CD4-positive, alpha-beta memory T cell (primary cell): ENCODE measurements at places on chromosomes 1 and 21. TPM values are rescaled to one million over a fixed set of nuclear protein-coding genes. Genes with fewer than 3 reads are reported as not detected.

NBPF9 gene
- 1.8 TPM for polyA plus RNA-seq

DNA sequence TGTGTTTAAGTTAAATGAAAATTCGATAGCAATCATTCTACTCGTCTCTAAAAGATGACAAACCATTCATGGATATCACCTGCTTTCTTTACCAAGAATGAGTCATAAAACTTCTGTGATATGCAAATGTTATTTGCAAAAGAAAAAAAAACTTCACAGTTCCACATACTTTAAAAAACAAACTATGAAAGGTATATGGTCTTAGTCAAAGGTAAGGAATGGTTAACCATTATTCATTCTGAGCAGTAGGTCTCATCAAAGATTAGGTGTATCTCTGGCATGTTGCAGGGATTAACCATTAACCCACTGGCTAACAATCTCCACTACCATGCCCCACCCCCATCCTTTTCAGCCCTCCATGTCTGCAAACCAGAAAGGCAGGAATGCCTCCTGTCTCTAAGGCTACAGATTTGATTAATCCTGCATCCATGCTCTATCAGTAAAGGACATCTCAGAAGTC lies 44.4 kb downstream of the PTPN14 start:
- no peak for DNase-seq
- H3K36me3 ChIP-seq = no peaks in the 10 kb centered on the region
- H3K4me1 ChIP-seq = no peaks in the 10 kb centered on the region
- H3K27ac ChIP-seq = no peak overlapping the region
- no peaks in the 10 kb centered on the region for H3K27me3 ChIP-seq
- H3K4me3 ChIP-seq = no peak overlapping the region

GRCh38 chr1:67429528-67430357 lies 459 bp downstream of the SERBP1 start:
- peak overlapping the region; percentile 87 for H3K4me3 ChIP-seq
- DNase-seq = no peak
- H3K4me1 ChIP-seq = peaks cover 42% of the 10 kb centered on the region
- no peaks in the 10 kb centered on the region for H3K27me3 ChIP-seq
- H3K27ac ChIP-seq = peak overlapping the region; percentile 88
- peaks cover 11% of the 10 kb centered on the region for H3K36me3 ChIP-seq

PAX7 gene
- polyA plus RNA-seq = not detected

- no peak overlapping the region for H3K27ac ChIP-seq
- DNase-seq = no peak
- peaks cover 50% of the 10 kb centered on the region for H3K36me3 ChIP-seq
- no peaks in the 10 kb centered on the region for H3K4me1 ChIP-seq
- no peak overlapping the region for H3K4me3 ChIP-seq
- no peaks in the 10 kb centered on the region for H3K27me3 ChIP-seq
These were observed 18.7 kb downstream of the EXOSC10 start for GRCh38 chr1:11080931-11081330.

DNA sequence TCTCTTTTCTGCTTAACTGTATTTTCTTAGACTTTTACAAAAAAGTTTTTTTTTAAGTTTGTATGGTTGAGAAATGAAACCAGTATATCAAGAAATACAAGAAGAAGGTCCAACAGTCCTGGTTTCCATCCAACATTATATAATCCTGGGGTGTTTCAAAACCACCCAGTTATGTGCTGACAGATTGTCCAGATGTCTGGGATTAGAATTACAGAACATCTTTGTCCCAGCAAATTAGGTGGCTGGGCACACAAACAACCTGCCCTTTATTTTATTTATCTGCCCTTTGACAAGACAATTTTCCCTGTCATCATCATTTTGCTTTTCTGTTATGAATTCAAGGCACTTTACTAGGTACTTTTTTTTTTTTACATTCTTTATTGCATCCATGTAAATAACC lies 622.1 kb downstream of the PLPP3 start:
- DNase-seq = no peak
- H3K27ac ChIP-seq = no peak overlapping the region
- no peaks in the 10 kb centered on the region for H3K27me3 ChIP-seq
- H3K4me1 ChIP-seq = no peaks in the 10 kb centered on the region
- H3K4me3 ChIP-seq = no peak overlapping the region
- H3K36me3 ChIP-seq = no peaks in the 10 kb centered on the region

TBX15 gene
- polyA plus RNA-seq = not detected

DNA sequence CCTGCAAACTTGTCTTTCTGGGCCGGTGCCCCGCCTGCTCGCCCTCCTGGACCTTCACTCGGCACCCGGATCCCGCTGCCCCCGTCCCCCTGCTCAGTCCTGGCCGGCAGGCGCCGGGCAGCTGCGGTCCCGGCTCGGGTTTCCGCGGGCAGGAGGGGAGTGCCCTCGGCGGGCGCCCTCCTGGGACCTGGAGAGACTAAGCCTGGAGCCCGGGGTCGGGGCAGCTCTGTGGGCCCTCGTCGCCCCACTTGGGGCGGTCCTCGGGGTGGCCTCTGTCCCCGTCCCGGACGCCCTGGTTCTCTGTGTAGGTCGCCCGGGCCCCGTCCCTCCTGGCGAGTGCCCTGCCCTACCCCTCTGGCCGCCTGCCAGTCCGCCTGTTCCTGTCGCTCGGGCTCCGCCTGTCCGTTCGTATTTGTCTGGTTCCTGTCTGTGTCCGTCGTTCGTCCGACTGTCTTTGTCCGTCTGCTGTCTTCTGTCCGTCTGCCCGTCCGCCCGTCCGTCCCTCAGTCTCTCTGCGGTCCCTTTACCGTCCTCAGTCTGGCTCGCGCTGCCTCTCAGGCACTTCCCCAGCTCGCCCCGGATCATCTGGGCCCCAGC lies 490 bp downstream of the SERINC2 start:
- no peak for DNase-seq
- H3K27ac ChIP-seq = no peak overlapping the region
- H3K36me3 ChIP-seq = no peaks in the 10 kb centered on the region
- peaks cover 12% of the 10 kb centered on the region for H3K4me1 ChIP-seq
- H3K27me3 ChIP-seq = peaks cover 29% of the 10 kb centered on the region
- H3K4me3 ChIP-seq = no peak overlapping the region

DNA sequence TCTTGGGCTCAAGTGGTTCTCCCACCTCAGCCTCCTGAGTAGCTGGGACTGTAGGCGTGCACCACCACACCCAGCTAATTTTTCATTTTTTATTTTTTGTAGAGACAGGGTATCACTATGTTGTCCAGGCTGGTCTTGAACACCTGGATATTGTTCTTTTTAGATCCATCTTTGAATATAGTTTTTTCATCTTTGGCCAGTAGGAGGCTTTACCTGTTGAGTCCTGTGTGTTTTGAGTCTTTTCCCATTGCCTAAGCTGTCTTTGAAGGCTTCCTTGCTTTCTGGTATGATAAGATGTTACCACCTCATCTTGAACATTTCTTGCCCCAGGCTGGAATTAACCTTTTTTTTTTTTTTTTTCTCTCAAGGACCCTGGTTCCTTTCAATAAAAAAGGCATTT lies 387.8 kb upstream of the RUNX1 start:
- H3K27me3 ChIP-seq = no peaks in the 10 kb centered on the region
- no peaks in the 10 kb centered on the region for H3K36me3 ChIP-seq
- H3K4me1 ChIP-seq = no peaks in the 10 kb centered on the region

TFAP2E gene
- polyA plus RNA-seq = 0.23 TPM

PLA2G2F gene
- not detected for polyA plus RNA-seq

- H3K27me3 ChIP-seq = no peaks in the 10 kb centered on the region
- no peak overlapping the region for H3K27ac ChIP-seq
- H3K36me3 ChIP-seq = no peaks in the 10 kb centered on the region
- DNase-seq = no peak
- H3K4me1 ChIP-seq = no peaks in the 10 kb centered on the region
- no peak overlapping the region for H3K4me3 ChIP-seq
These were observed 88.3 kb upstream of the GADD45A start for GRCh38 chr1:67596674-67597073.

ZNF593 gene
- polyA plus RNA-seq = 32.9 TPM

DNA sequence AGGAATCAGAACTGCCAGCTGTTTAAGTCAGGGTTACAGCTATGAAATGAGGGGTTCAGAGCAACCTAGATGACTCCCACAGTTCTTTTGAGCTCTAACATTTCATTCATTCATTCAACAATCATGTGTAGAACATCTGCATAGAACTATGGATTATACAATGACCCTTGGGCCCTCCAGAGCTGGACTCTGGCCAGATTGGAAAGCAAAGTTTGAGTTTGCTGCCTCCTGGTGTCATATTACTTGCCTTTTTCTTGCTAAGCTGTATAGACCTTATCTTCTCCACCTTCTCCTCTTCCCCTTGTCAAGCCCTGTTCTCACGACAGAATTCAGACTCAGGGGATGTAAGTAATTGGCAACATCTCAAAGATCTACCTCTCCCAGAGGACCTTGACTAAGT lies 4.0 kb downstream of the CASQ2 start:
- H3K4me1 ChIP-seq = no peaks in the 10 kb centered on the region
- no peak overlapping the region for H3K27ac ChIP-seq
- no peaks in the 10 kb centered on the region for H3K27me3 ChIP-seq
- no peaks in the 10 kb centered on the region for H3K36me3 ChIP-seq
- no peak for DNase-seq

DNA sequence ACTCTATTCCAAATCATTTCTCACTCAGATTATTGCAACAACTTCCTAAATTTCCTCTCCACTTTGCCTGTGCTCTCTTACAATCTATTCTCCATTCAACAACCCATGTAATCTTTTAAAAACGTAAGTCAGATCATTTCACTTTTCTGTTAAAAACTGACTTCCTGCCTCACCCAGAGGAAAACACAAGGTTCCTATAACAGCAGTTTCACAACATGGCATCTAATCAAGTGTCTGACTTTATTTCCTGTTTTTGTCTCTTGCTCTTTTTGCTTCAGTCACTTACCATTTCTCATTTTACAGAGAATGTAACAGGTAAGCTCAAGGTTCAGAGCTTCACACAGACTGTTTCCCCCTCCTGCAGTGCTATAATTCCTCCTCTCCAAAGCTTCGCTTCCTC lies 560.7 kb downstream of the LRRIQ3 start:
- no peak for DNase-seq
- H3K27ac ChIP-seq = no peak overlapping the region
- no peak overlapping the region for H3K4me3 ChIP-seq

- no peaks in the 10 kb centered on the region for H3K27me3 ChIP-seq
- no peak for DNase-seq
- no peak overlapping the region for H3K27ac ChIP-seq
- H3K4me3 ChIP-seq = no peak overlapping the region
These were observed 101.8 kb upstream of the OLFM3 start for GRCh38 chr1:102098536-102098935.

- H3K27me3 ChIP-seq = no peaks in the 10 kb centered on the region
- no peaks in the 10 kb centered on the region for H3K36me3 ChIP-seq
- no peak overlapping the region for H3K4me3 ChIP-seq
These were observed 45.8 kb upstream of the NTPCR start for GRCh38 chr1:232904566-232904965.

DNA sequence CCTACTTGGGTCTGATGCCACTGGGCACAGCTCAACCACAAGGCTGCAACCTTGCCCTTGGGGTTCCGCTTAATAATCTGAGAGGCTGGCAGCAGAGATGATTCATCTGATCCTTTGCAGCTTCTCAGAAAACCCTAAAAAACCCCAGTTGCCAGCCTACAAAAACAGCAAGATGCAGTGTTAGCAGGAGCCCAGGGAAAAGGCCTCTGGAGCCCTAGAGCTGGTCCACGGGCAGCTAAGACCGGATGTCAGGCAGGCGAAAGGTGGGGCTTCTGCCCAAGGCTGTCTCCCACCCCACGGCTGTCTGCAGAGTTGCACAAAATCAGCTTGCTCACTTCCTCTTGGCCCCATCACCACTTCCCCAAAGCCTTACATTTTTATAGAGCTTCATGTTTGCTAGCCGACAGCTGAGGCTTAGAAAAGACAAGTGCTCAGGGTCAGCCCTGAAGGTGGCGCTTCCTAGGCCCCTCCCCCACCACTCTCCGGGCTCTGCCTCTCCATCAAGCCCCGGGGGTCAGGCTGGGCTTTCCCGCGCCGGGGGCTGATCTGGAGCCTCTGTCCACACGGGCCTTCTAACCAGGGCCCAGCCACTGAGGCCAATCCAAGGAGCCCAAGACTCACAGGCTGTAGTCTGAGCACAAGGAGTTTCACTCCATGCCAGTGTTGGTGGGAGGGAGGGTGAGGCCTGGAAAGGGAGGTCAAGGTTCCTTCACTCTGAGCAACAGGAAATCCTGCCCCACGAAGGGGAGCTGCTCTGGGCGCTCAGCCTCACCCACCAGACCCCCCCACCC lies 4.2 kb upstream of the ADORA3 start:
- peak; percentile 48 for DNase-seq
- peaks cover 96% of the 10 kb centered on the region for H3K4me1 ChIP-seq
- no peaks in the 10 kb centered on the region for H3K27me3 ChIP-seq
- peak overlapping the region; percentile 76 for H3K27ac ChIP-seq

EDEM3 gene
- polyA plus RNA-seq = 13.6 TPM
